ENCODE measurements at places on chromosomes 6 and 20.

DNA sequence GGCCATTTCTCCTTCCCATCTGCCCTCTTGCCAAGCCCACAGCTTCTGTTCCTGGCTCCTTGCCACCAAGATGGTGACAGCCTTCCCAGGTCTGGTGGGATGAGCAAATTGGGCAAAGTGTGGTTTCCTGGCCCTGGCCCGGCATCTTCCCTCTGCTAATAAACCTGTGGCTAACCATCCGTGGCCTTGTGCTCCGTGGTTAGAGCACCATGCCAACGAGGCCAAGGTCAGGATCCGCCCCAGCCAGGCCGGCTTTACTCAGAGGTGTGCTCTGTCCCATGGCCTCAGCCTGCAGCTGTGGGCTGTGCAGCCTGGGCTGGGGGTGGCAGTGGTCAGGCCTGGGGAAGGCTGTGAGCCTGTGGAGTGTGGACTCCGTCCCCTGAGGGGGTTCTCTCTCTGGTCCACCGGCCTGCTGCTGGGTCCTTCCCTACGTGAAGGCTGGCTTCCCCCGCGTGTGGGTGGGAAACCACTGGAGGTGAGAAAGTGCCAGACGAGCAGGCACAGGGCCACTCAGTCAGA, 117.4 kb downstream of the VEGFA start:
- DNase-seq = no peak

GRCh38 chr6:44590471-44590870, 203.0 kb downstream of the CDC5L start:
- DNase-seq = no peak

GRCh38 chr20:5833309-5833941, 83.2 kb downstream of the SHLD1 start:
- no peak for DNase-seq

DNA sequence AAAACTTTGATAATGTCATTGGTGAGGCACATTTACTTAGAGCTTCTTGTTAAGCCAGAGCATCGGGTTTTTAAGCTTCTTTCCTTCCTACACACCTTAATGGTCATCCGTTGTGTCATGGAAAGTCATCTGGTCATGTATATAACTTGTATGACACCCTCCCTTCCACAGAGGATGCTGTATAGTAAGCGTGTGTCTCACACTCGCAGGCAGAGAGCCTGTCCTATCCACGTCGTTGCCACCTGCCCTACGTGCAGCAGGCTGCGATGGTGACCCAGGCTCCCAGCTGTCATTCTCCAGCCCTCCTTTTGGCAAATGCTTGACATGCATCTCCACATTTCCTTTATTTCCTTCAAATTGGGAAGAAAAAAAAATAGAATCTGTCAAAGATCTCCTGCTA, 85.6 kb downstream of the MYB start:
- DNase-seq = no peak

DNA sequence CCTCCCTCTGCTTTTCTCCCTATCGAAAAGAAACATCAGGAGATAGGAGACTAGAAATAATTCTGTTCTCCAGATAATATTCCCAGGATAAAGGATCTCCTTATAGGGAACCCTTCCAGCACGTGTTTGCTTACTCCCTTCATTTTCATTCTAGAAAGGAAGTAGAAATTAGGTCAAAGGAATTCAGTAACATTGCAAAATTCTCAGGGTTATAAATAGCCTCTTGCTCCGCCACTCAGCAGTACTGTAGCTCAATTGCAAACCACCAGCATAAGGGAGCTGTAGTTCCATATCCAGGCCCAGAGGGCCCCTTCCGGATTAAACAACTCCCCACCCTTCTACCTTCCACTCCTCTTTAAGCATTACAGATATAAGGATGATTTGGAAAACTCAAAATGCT, 6.2 kb downstream of the ELMO2 start:
- DNase-seq = no peak

- DNase-seq = no peak
Observed at GRCh38 chr6:138226700-138227315, 8.5 kb upstream of the PBOV1 start.

- no peak for DNase-seq
Observed at GRCh38 chr20:16530201-16530681, 43.0 kb downstream of the KIF16B start.
